DND-41 (cell line): ENCODE measurements at places on chromosomes 5 and 9.

- DNase-seq, result no peak
Measured at GRCh38 chr5:173512637-173513435, 103.6 kb downstream of the BOD1 start.

DNA sequence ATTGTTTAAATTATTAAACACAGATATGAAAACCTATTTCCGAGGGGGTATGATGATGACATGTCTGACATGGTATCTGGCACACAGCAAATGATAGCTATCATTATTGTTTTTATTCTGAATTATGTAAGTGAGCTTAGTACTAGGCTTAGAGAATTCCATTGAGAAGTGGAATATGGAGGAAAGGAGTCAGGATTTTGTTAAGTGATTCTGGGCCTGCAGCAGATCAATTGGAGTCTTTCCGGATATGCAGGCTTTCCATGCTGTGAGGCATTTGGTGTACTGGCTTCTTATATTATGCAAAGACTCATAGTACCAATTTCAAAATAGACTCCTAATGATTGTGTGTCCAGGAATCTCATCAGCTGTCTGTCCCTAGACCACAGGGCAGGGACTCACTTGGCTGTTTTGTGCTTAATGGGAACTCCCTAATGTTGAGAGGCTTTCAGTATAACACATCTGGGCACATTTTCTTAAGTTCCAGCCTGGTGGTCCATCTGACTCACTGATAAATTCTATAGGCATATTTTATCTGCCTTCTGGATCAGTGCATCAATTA lies 180.0 kb upstream of the KLF9 start:
- no peak for DNase-seq

DNA sequence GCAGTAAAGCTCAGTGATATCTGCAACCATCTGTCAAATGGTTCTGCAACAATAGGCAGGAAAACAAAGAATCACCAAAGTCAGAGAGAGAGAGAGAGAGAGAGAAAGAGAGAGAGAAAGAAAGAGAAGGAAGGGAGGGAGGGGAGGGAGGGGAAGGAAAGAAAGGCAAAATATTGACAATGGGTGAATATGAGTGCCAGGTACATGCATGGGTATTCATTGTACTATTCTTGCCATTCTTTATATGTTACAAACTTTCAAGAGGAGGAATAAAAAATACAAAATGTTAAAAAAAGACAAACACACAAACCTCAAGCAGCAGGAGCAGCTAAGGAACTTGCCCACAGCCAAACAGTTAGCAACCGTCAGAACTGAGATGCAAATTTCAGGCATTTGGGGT lies 350.8 kb upstream of the RFX3 start:
- DNase-seq, result no peak

- no peak for DNase-seq
Measured at GRCh38 chr5:131186561-131187256, 16.0 kb downstream of the LYRM7 start.
